ENCODE measurements at places on chromosomes 12 and 14.

DNA sequence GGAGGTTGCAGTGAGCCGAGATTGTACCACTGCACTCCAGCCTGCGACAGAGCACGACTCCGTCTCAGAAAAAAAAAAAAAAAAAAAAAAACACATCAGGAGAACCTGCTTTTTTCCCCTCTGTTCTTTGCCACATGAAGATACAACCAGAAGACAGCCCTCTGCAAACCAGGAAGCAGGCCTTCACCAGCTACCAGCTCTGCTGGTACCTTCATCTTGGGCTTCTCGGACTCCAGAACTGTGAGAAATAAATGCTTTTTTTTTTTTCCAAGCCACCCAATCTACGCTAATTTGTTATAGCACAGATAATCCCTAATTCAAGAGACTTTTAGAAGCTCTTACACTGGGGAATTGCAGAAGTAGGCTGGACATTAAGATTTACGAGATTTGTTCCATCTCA lies 121.2 kb downstream of the GARIN6 start:
- DNase-seq: no peak

DNA sequence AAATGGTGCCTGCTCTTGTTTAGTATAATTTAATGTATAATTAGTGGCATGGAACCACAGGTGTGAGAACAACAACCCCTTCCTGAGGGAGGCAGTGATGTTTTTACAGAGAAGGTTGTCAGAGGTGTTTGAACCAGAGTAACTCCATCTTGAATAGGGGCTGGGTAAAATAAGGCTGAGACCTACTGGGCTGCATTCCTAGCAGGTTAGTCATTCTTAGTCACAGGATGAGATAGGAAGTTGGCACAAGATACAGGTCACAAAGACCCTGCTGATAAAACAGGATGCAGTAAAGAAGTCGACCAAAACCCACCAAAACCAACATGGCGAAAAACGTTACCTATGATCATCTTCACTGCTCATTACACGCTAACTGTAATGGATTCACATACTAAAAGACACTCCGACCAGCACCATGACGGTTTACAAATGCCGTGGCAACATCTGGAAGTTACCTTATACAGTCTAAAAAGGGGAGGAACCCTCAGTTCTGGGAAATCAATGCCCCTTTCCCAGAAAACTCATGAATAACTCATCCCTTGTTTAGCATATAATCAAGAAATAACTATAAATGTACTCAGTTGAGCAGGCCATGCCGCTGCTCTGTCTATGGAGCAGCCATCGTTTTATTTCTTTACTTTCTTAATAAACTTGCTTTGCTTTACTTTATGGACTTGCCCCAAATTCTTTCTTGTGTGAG lies 47.8 kb upstream of the LTA4H start:
- DNase-seq: no peak

DNA sequence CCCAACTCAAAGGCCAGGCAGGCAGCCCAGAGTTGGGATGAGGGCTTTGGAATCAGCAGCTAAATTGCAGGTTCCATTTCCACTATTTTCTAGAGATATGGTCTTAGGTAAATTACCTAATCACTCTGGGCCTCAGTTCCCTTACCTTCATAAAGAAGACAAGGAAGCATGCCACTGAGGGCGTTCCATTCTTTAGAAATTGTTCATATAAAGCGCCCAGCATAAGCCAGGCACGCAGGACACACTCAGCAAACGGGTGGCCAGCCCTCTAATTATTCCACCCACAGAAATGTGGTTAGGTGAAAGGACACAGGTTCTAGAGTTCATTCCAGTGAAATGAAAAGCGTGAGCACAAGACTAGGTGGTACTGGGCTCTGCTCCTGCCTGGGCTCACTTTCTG lies 87.9 kb upstream of the BCL11B start:
- DNase-seq: no peak

DNA sequence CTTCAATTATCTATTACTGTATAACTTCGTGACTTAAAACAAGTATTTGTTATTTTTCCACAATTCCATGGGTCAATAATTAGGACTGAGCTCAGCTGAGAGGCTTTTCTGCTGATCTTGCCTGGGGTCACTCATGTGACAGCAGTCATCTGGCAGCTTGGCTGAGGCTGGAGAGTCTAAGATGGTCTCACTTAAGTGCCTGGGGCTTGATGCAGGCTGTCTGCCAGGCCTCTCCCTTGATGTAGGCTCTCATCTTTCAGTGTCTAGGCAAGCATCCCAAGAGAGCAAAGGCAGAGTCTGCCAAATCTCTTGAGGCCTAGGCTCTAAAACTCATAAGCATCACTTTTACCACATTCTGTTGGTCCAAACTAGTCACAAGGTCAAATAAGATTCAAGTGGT lies 93.2 kb downstream of the NKX2-1 start:
- no peak for DNase-seq

Data from right forelimb (tissue), 1 donor.